ENCODE measurements at places on chromosomes 16 and 17.
A peak's percentile ranks its signal among the peaks of the same experiment; 100 is the strongest.

DNA sequence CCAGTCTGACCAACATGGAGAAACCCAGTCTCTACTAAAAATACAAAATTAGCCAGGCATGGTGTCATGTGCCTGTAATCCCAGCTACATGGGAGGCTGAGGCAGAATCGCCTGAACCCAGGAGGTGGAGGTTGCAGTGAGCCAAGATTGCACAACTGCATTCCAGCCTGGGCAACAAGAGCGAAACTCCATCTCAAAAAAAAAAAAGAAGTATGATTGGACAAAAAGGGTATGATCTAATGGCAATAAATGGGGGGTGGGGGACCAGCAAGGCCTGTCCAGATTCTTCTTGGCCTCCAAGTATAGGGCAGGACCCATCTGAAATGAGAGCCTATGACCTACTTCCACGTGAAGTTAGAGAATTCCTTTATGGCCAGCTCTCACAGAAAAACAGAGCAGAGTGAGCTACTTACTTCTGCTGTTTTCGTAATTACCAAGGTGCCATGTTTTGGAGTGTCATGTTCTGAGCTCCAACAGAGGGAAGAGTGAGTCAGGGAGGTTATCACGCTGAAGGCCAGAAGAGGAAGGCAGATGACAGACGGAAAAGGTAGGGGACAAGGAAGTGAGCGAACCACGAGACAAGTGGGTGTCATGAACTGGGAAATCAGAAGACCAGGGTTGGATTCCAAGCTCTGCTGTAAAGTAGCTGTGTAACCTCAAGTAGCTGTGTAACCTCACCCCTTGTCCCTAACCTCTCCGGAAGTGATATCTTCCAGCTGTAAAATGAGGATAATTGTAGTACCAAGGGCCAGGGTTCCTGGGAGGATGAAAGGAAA is 3.6 kb upstream of the ZMYND15 start:
- no peaks in the 10 kb centered on the region for H3K27me3 ChIP-seq
- H3K4me1 ChIP-seq: peaks cover 2% of the 10 kb centered on the region
- H3K27ac ChIP-seq: peak overlapping the region; percentile 17
- no peaks in the 10 kb centered on the region for H3K36me3 ChIP-seq

- DNase-seq: no peak
- no peaks in the 10 kb centered on the region for H3K4me1 ChIP-seq
- no peak overlapping the region for H3K27ac ChIP-seq
- no peak overlapping the region for H3K4me3 ChIP-seq
- H3K36me3 ChIP-seq: no peaks in the 10 kb centered on the region
These were observed 343.0 kb downstream of the RBFOX1 start for GRCh38 chr16:7675628-7676027.

GRCh38 chr16:64225696-64226095 is 896.2 kb downstream of the CDH11 start:
- no peak overlapping the region for H3K27ac ChIP-seq
- H3K27me3 ChIP-seq: no peaks in the 10 kb centered on the region
- DNase-seq: no peak
- H3K36me3 ChIP-seq: no peaks in the 10 kb centered on the region

DNA sequence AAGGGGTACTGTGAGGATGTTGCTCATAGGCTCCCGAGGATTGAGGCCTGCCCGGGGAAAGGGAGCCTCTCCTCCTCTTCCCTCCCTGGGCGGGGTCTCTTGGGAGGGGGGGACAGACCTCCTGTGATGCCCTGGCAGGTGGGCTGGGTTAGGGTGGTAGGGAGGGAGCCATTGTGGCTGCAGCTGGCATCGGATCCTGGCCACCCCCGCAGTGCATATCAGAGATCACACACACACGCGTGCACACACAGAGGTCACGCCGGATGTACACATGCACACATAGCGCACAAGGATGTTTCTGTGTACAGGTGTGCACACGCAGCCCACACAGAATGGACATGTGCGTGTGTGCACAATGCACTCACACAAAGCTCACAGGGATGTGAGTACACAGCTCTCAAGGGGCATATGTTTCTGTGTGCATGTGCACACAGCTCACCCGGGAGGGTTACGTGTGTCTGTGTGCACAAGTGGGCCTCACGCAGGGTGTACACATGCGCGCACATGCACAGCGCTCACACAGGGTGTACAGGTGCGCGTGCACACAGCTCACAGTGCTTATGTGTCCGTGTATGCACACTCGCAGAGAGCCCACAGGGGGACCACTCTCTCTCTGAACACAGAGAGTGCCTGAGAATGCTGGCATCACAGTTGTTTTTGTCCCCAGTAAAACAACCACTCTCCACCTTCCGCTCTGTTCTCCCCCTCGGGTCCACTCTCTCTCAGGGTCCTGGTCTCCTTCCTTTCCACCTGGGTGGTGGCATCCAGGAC is 2.4 kb downstream of the GJD3 start:
- peak overlapping the region; percentile 44 for H3K4me3 ChIP-seq
- DNase-seq: no peak
- H3K27ac ChIP-seq: no peak overlapping the region
- peaks cover 7% of the 10 kb centered on the region for H3K27me3 ChIP-seq

DNA sequence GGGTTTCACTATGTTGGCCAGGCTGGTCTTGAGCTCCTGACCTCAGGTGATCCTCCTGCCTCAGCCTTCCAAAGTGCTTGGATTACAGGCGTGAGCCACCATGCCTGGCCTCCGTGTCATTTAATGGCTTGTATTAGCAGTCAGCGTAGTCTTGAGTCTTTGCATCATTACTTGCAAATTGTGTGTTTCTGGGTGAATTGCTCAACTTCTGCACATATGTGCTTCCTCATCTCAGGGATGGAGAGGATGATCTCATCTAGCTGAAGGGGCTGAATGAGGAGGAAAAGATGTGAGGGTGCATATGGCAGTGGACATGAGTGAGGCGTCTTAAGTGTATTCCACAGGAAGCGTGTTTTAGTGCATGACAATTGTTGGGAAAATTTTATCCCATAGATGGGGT is 155.8 kb downstream of the SNX29 start:
- no peaks in the 10 kb centered on the region for H3K27me3 ChIP-seq
- DNase-seq: no peak
- no peak overlapping the region for H3K4me3 ChIP-seq
- no peaks in the 10 kb centered on the region for H3K4me1 ChIP-seq
- no peak overlapping the region for H3K27ac ChIP-seq

GRCh38 chr16:86029131-86029741 is 130.3 kb downstream of the IRF8 start:
- H3K27ac ChIP-seq: no peak overlapping the region
- DNase-seq: peak; percentile 63
- H3K4me1 ChIP-seq: peaks cover 20% of the 10 kb centered on the region
- H3K4me3 ChIP-seq: no peak overlapping the region
- peaks cover 71% of the 10 kb centered on the region for H3K27me3 ChIP-seq

- no peaks in the 10 kb centered on the region for H3K4me1 ChIP-seq
- DNase-seq: no peak
- H3K27ac ChIP-seq: no peak overlapping the region
- H3K36me3 ChIP-seq: peaks cover 16% of the 10 kb centered on the region
- H3K27me3 ChIP-seq: no peaks in the 10 kb centered on the region
- no peak overlapping the region for H3K4me3 ChIP-seq
These were observed 42.2 kb downstream of the VAC14 start for GRCh38 chr16:70758786-70759185.

DNA sequence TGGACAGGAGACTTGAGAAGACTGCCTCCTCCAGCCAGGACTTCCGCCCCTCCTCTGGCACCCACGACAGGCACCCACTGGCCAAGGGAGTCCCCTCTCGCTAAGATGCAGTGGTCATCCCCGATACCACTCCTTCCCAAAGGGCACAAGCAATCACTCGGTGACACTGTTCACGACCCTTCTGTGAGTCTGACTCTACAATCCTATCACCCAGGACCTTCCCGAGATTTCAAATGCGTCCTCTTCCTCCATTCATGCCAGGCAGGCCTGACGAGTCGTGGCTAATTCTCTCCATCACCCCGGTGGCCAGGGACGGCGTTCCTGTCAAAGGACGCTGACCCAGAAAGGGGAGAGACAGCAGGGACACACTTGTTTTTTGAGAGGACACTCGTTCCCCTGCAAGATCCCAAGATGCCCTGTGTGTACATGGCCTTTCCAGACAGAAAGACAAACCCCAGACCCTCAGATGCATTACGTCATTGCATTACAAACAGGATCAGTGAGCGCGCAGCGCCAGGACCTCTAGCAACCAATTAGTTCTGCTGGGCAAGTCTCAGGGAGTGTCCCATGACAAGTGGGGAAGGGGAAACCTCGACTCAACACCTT is 12.2 kb downstream of the FBXO31 start:
- H3K27ac ChIP-seq: no peak overlapping the region
- peaks cover 65% of the 10 kb centered on the region for H3K4me1 ChIP-seq
- H3K4me3 ChIP-seq: no peak overlapping the region
- DNase-seq: no peak
- H3K27me3 ChIP-seq: no peaks in the 10 kb centered on the region
- no peaks in the 10 kb centered on the region for H3K36me3 ChIP-seq

Measured in heart right ventricle (tissue), 16 donors.